ENCODE measurements at places on chromosomes 2 and 18.

DNA sequence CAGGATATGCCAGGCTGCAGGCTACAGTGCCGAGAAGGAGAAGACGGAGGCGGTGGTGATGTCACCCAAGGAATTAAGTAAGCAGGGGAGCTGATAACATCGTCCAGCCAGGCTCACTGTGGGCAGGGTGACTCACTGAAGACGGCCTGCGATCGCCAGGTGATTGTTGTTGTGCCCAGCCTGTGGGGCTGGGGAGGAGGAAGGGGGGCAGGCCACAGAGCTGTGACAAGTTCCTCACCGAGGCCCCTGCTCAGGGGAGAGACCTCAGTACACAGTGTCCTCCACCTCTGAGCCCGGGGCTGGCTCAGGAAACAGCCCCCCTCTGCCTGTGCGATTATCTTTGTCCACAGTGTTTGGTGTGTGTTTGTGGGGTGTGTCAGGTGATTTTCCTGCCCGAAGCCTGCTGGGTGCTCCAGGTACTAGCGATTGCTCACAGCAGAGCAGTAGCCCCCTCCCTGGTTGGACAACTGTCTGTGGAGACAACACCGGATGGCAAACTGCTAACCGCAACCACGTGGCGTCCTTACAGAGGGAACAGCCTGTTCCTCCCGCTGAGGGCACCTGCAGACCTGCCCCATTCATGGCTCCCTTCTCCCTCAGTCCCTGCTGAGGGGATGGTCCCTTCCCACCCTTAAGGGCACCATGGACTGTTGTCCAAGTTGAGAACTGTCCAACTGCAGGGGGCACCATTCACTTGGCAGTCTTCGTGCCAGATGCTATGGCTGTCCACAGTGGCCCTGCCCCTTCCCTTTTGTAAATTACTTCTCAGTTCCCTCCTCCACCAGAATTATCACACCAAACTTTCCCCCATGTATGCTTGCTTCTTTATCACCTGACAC is 95.1 kb downstream of the ZFP36L2 start:
- no peak for DNase-seq

DNA sequence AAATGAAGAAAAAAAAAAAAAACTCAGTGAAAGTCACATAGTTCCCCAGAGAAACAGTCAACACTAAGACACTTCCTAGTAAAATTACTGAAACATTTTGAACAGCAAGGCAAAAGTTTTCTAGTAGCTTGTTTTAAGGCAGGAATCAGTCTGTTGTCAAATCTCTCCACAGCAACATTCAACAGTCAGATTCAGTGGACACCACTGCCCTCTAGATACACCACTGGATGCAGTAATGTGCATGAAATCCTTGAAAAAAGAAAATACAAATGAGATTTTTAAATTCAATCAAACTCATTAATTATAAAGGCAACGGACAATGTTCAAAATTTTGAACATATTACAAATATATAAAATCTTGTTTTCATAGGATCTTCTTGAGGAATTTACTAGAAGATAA is 46.4 kb downstream of the GRB14 start:
- DNase-seq = no peak

GRCh38 chr2:168136392-168136977 is 110.9 kb downstream of the STK39 start:
- no peak for DNase-seq

GRCh38 chr2:36807223-36807886 is 110.8 kb downstream of the VIT start:
- no peak for DNase-seq

DNA sequence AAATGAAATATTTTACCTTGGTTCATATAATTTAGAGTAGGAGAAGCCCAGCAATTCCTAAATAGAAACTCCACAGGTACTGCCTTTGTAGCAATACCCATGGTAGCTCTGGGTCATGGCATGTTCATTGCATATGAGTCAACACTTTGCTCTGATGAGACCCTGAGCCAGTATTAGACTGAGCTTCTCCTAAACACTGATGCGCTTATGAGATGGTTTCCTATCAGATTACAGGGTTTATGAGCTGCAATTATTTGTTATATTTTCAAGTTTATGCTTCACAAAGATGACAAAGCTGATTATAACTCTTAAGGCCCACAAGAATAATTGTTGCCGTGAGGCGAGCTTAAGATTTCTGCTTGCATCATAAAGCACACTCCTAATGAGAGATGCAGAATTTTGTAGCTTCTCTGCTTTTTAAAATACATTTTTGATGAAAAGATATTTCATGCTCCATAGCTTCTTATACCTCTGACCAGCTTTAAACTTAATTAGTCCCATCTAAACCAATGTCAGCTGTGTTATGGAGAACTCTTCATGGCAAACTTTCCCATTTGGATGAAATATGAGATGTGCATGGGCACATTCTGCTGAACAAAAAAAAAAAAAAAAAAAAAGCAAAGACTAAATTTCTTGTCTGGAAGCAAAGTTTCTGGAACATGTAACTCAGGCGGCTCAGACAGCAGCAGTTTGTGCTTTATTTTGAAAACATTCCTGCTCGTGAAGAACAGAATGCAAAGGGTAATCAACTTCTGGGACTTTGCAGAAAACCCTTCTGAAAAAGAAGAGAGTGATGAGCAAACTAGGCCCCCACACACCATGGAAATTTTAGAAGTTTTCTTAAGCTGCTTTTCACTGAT is 162.6 kb downstream of the KCNE4 start:
- DNase-seq = no peak

DNA sequence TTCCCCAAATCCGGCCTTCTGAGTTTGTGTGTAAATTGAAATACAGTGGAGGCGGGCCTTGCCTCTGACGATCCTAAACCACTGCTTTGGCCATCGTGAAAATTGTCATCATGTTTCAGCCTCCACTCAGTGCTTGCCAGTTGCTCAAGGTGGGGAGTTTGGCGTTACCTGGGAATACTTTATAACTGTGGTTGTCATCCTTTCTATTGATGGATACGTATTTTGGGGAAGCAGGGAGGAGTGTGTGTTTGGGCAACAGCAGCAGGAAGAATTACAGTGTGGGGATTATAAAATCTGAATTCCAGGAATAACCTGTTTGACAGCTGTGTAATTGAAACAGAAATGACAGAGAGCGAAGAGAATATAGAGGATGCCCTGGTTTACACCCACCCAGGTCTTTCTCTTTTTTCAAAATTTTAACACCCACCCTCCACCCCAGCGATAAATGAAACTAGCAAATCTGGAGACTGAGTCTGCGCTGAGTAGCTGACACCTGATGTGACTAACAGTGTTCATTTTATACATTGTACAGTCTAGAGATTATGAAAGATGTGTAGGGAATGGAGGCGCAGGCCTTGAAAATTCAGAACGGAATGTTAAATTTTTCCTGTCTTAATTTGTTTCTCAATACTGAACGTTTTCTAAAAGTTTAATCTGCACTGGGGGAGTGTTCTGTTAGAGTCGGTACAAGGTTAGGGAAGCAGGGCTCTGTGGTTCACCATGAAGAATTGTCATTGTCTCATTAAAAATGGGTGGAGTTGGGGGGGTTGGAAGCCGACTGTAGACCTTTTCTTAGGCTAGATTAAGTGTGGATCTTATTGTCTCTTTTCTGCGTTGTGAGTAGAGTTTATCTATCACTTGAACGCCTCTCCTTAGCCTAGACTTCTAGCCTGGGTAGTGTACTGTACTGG is 1.6 kb downstream of the MAP4K4 start:
- no peak for DNase-seq

GRCh38 chr18:6509417-6509816 is 94.7 kb upstream of the L3MBTL4 start:
- no peak for DNase-seq

- no peak for DNase-seq
Observed at GRCh38 chr2:88903749-88904353, 212.4 kb downstream of the RPIA start.

DNA sequence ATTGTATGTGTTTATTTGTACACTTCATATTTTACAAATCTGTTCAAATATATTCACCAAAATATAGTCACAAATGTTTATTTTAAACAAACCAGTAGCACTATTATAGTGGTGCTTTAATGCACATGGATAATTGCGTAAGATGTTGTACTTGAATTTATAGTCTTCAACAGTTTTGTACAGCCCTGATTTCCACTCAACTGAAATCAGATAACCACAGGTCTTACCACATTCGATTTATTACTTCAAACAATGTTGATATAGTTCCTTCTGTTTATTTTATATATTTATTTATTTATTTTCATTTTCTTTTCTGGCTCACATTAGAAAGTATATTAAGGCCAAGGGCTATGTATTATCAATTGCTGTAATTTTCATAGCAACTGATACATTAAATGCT is 99.4 kb upstream of the ZNF804A start:
- DNase-seq = no peak

DNA sequence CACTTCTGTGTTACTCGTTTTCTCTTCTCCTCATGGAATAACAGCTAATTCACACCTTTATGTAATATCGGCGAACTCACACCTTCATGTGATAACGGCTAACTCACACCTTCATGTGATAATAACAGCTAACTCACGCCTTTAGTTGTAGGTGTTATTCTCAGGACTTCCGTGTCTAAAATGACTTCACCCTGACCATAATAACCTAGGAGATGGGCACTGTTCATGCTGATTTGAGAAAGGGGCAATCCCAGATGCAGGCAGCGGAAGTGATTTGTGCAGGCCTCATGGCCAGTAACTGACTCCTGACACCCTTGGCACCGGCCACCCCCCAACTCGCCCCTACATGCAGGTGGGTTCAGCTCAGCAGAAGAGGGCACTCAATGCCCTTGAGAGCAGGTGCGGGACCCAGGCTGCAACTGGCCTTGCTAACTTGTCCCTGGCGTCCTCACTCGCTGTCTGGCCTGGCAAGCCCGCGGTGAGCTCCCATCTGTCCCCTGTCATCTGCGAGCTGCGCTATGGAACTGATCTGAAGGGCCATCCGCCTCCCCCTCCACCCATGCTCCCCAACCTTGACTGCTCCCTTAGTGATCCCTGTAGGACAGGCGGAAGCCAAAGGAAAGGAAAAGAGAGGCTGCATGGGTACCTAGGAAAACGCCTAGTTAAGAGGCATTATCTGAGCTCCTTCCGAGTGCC is 42.6 kb upstream of the MTCL1 start:
- no peak for DNase-seq

- DNase-seq = no peak
Observed at GRCh38 chr2:189379731-189380261, 61.5 kb upstream of the WDR75 start.

GRCh38 chr18:7579176-7579917 is 12.2 kb downstream of the PTPRM start:
- no peak for DNase-seq

DNA sequence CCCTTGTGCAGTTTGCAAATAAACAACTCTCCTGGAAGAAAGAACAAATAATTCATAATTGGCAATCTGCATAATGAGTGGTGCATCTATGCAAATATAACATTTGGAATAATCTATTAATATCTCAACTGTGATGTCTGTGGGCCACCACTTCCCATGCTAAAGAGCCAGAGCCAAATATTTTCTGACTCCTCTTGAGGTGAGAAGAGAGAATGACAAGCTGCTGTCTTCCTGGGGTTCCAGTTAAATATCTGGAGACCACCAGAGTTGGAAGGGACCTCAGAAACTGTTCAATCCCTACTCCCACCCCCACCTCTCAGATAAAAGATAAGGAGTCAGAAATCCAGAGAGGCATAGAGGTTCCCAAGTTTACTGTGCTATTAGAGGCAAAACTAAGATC is 241.0 kb upstream of the SLC14A2 start:
- DNase-seq = no peak

GRCh38 chr2:235842941-235843340 is 325.2 kb downstream of the GBX2 start:
- DNase-seq = no peak

GRCh38 chr18:36697905-36698304 is 130.9 kb downstream of the TPGS2 start:
- DNase-seq = no peak

DNA sequence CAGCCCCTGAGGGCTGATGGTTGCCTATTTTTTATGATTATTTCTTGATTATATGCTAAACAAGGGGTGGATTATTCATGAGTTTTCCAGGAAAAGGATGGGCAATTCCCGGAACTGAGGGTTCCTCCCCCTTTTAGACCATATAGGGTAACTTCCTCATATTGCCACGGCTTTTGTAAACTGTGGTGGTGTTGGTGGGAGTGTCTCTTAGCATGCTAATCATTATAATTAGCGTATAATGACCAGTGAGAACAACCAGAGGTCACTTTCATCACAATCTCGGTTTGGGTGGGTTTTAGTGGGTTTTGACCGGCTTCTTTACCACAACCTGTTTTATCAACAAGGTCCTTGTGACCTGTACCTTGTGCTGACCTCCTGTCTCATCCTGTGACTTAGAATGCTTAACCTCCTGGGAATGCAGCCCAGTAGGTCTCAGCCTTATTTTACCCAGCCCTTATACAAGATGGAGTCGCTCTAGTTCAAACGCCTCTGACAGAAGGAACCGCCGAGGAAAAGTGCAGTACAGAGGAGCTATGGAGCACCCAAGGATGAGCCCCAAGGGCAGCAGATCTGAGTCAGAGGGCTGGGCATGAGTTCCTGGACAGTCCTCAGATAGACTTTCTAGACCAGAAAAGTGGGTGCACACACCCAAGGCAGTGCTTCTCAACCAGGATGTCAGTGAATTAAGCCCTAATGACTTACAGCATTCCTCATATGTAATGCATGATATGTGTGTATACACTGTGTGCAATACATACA is 37.1 kb upstream of the ASAP2 start:
- no peak for DNase-seq

DNA sequence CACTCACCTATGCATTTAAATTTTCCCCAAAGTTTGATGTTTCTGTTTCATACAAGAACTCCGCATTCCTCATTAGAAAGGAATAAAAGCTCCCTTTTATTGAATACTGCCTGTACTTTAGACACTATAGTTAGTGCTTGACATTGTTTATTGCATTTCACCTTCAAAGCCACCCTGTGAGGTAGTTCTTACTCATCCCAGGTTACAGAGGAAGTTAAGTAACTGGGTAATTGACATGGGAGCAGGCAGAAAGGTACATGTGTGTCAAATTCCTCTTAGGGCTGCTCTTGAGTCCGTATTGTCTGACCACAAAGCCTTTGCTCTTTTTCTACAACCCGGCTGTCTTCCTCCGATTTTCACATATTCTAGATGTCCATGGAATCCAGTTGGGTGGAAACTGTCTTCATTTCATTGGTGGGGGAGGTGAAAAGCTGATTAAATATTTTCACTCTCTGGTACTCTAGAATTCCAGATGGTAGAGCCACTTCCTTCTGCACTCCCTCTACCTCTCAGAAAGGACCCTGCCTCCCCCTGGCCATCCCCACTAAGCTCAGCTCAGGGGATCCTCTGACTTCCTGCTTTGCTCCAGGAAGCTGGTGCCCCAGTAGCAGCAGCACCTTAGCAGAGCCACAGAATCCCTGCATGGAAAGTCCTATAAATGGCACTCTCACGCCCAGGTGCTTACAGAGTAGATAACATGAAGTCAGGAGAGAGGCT is 319.2 kb downstream of the LRATD1 start:
- DNase-seq = no peak

- DNase-seq = no peak
Observed at GRCh38 chr18:5900262-5900661, 4.9 kb upstream of the TMEM200C start.

DNA sequence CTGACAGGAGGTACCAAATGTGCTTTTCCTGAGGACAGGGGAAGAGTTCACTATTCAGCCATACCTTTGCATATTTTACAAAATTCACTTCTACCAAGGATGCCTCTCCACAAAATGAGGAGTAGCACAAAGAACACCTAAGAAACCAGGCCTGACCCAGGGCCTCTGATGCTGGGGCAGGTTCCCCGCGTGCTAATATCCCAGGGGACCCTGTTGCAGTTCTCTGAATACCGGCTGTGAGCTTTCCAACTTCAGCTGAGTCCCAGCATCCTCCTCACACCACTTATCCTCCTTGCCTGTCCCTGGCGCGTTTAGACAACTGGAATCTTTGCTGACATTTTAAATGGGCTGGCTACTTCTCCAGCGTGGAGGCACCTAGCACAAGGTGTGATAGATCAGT is 142.3 kb downstream of the BCL2 start:
- no peak for DNase-seq
